Hippocampal formation (tissue), 2 donors: ENCODE measurements at places on chromosomes 11 and 22.

GRCh38 chr11:36192425-36193289 is 96.6 kb downstream of the COMMD9 start:
- no peak for DNase-seq

DNA sequence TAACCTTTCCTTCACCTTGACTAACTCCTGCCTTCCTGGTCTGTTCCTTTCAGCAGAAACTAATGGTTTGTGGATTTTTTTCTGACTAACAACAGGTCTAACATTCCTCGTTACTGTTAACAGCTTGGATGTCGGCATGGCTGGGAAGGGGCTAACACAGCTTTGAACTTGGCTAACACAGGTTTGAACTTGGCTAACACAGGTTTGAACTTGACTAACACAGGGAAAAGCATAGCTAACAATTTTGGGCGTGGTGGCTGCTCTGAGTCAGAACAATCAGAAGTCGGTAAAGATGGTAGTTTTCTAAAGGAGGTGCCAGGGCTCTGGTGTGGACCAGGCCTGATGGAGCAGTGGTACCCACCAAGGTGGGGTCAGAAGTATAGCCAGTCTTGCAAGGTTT is 16.1 kb downstream of the MIAT start:
- DNase-seq = no peak

GRCh38 chr11:47225552-47226400 is 11.0 kb downstream of the DDB2 start:
- no peak for DNase-seq

DNA sequence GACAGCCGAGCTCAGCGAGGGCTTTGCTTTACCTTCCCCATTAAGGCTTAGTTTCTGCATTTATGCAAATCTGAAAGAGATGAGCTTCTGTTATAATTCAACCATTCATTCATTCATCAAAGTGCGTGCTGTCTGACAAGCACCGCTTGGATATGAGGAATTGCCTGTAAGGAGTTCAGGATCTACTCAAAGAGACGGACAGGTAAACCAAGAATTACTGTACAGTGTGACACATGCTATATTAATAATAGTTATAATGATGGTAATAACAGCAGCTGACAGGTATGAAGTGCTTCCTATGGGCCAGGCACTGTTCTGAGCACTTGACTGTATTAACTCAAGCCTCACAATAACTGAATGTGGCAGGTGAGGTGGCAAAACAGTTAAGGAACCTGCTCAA is 109.9 kb upstream of the TBCEL start:
- DNase-seq = no peak
